T-helper 22 cell (primary cell): ENCODE measurements at places on chromosomes 2 and 18.
A peak's percentile ranks its signal among the peaks of the same experiment; 100 is the strongest.

DNA sequence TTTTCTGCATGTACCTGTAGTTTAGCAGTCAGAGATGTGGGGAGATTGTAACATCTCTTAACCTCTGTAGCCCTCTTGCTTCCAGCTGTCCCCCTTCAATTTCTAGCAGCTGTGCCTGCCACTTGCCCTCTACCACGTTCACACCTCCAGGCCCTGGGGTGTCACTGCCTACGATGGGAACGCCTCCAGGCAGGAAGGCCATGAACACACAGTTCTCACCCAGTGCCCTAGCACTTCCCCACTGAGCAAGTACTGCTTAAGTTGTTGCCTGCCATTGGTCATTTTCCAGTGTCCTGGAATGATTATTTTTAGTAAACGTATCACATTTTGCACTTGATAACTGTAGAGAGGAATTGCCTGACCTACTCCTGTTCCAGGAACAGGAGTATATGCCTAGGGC lies 77.1 kb upstream of the B3GNT7 start:
- DNase-seq: no peak

- no peak for DNase-seq
Observed at GRCh38 chr2:789529-789928, 112.3 kb upstream of the TMEM18 start.

GRCh38 chr2:231467016-231467545 lies 2.8 kb upstream of the NCL start:
- DNase-seq: no peak

DNA sequence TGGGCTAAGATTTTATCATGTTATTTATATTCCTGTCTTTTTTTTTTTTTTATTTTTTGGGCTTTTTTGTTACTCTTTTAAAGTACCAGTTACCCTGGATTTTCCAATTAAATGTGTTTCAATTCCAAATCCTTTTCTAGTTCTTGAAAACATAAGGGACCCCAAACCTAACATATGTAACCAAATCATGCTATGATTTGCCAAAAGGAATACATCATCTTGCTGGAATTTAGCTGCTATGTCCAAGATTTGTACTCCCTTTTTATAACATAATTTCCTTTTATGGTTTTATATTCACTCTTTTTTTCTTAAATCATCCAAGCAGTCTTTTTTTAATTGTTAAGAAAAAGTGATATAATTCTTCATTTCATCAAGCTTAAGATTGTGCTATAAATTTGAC lies 60.9 kb upstream of the DSEL start:
- no peak for DNase-seq

GRCh38 chr2:146370826-146371225 lies 1474.0 kb upstream of the ACVR2A start:
- DNase-seq: no peak

GRCh38 chr18:59514203-59514602 lies 155.1 kb upstream of the LMAN1 start:
- DNase-seq: no peak

DNA sequence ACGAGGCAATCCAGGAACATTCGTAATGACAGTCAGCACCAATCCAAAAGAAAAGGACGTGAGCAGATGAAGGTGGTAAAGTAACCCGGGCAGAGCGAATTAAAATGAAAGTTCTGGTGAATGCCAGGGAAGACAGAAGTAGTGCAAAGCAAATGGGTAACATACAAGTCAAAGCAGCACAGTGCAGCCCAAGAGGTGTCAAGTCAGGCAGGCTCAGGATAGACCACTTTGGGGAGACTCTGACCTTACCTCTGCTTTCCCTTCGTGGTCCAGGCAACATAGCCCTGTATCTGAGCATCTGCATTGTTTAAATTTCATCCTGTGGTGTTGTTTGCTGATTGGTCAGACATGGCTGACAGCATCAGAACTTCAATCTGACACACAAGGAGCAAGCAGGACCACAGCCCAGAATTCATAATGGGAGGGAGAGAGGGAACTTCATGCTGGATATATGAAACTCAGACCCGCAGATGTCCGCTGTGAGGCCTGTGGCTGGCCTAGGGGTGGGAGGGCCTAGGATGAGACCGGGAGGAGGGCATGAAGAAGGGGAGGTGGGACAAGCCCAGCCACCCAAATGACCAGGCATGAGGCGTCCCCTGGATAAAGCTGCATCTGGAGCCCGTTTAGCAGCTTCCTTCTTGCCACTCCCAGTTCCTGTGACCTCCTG lies 285.7 kb downstream of the TCF4 start:
- DNase-seq: no peak

DNA sequence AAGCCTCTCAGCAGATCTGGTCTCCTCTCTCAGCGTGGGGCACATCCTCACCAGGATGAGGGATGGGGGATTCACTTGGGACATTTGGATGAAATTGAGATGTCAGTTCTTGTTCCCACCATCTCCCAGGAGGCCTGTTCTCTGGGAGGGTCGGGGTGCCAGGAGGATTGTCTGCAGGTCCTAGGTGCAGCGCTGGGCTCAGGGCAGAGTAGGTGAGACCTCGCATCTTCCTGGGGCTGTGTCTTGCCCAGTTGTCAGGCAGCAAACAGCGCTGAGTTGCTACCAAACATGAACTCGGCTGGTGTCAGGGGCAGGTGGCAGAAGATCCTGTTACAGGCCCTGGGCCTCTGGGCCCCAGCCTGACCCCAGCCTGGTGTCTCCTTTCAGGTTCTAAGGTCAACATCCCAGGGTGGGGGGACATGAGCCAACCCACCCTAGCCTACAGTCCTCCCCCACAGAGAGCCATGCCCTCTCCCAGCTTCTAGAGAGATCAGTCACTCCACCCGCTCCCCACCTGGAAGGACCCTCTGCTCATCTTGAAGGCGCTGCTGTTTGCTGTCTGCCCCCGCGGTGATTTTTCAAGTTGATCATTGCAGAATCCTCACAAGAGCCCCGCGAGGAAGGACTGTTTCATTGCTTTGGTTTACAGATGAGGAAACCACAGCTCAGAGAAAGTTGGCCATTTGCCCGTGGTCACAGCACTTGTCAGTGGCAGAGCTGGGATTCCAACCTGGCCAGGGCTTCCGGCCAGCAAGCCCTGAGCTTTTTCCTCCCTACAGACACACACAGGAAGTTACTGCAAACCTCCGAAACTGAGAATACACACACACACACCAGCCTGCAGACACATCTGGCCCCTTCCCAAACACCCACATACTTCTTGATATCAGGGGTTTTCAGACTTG lies 83.9 kb downstream of the STPG4 start:
- DNase-seq: peak; percentile 12

GRCh38 chr2:200856806-200857205 lies 7.7 kb downstream of the CLK1 start:
- DNase-seq: no peak

- no peak for DNase-seq
Observed at GRCh38 chr18:12686100-12686499, 16.4 kb downstream of the CEP76 start.

- DNase-seq: no peak
Observed at GRCh38 chr18:49784427-49785185, 28.7 kb downstream of the ACAA2 start.

DNA sequence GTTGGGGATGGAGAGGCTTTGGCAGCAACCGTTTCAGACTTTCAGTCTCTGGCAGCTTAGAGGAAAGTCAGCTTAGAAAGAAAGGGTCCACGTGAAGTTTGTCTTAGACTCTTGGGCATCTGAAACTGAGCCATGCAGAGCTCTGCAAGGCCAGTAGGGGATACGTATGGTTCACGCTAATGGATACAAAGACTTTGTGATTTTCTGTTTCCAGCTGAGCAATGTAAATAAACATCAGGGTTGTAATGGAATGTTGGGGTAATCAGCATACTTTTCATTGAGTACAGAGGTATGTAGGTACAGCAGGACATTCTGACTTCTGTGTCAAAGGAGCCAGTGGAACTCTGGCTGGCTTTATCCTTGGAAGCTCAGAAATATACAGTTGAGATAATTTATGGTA lies 31.0 kb downstream of the RALB start:
- DNase-seq: no peak
